AML-193 (cell line): ENCODE measurements at places on chromosomes 16 and 17.

DNA sequence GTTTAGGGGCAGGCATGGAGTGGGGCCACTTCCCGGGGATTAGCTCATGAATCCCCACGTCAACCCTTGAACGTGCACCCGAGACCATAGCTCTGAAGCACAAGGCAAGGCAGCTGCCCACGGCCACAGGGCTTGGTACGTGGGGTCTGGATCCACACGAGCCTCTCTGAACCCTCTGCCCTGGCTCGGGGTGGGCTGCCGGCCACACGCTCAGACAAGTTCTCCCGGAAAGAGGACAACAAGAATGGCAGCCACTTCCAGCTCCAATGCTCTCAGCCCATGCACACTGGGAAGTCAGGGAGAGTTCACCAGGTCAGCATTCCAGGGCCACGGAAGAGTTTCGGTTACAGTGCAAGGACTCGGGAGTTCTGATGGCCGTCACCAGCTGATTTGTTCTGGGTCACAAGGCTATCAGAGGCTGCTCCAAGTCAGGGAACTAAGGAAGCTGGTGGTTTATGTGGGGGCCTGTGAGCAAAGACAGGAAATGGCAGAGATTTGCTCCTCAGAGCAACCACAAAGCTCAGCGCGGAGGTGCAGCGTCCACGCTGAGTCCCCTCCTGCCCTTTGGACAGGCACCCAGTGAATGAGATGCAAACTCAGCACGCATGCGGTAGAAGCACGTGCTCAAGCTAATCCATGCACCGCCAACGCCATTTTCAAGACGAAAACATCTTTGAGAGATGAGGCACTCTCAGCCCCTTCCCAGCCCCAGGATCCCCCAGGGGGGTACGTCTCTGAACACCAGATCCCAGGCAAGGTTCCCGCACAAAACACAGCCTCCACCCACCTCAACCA is 356.4 kb downstream of the FOXL1 start:
- no peak for DNase-seq

- DNase-seq = no peak
These were observed 42.9 kb upstream of the C16orf78 start for GRCh38 chr16:49330562-49331201.

- DNase-seq = no peak
These were observed 226.6 kb downstream of the PHKB start for GRCh38 chr16:47687694-47688093.

- DNase-seq = no peak
These were observed at the start of gene FN3K for GRCh38 chr17:82734987-82735866. Gene FN3K (plus strand): TSS chr17:82735615. CDS start chr17:82735637, 22 bp downstream.
